ENCODE measurements at places on chromosomes 7 and 10. TPM values are rescaled to one million over a fixed set of nuclear protein-coding genes. Genes with fewer than 3 reads are reported as not detected.
A peak's percentile ranks its signal among the peaks of the same experiment; 100 is the strongest.

GRCh38 chr10:30068492-30069223 is 9.3 kb upstream of the JCAD start:
- DNase-seq: no peak

DNA sequence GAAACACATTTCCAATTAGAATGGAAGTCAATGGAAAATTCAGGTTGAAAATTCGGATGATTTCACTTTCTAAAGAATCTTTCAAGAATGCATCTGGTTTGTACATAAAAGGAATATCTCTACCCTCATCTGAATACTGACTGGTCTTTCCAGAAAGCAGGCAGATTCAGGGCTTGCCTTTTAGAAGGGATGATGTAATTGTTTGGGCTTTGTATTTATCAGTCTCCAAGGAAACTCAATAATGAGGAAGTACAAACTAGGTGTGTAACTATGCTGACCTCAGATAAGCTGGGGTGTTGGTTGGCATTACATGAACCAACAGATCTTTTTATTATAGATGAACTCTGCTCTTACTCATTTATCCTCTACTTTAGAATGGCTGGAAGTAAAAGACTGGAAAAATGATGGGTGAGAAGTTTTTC is 24.1 kb downstream of the PDLIM1 start:
- peak; percentile 70 for DNase-seq

Gene FGFBP3
- total RNA-seq: 1.4 TPM

GRCh38 chr7:75938921-75939320 is 24.0 kb downstream of the POR start:
- DNase-seq: no peak

Gene LMBR1
- 104 TPM for total RNA-seq

GRCh38 chr7:101066141-101066832 is 19.0 kb upstream of the TRIM56 start:
- DNase-seq: no peak

DNA sequence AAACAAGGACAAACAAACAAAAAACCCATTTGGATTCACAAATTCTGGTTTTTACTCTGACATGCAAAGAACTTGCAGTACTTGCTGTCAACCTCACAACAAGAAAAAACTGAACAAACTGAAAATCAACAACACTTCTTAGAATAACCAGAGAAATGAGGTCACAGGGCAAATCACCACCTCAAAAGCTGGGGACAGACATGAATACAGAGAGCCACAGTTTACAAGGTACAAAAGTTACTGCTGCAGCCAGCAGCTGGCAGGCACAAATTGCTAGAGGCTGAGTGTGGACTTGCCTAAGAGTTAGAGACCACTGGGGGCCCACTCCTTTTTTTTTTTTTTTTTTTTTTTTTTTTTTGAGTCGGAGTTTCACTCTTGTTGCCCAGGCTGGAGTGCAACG is 15.0 kb upstream of the RNF32 start:
- DNase-seq: no peak

Gene CFAP46
- total RNA-seq: 0.35 TPM

- DNase-seq: peak; percentile 7
Measured at GRCh38 chr10:57972783-57973182, 294.9 kb downstream of the IPMK start.

Gene EGFR
- 34.5 TPM for total RNA-seq

Gene KLLN
- 0.77 TPM for total RNA-seq

DNA sequence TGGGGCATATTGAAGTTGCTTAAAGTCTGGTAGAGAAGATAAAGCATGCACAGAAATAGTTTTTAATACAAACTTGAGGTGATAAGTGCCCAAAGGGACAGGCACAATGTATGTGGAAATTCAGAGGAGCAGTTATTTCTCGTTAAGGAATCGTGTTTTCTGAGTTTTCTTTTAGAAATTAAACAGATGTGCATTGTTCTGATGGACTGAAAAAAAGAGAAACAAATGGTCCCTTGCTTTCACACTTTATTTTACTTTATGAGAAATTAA is 45.6 kb downstream of the CNNM2 start:
- DNase-seq: no peak

Gene PDGFA
- 23.1 TPM for total RNA-seq

Gene IPMK
- 3.1 TPM for total RNA-seq

Gene OR6B1
- not detected for total RNA-seq

DNA sequence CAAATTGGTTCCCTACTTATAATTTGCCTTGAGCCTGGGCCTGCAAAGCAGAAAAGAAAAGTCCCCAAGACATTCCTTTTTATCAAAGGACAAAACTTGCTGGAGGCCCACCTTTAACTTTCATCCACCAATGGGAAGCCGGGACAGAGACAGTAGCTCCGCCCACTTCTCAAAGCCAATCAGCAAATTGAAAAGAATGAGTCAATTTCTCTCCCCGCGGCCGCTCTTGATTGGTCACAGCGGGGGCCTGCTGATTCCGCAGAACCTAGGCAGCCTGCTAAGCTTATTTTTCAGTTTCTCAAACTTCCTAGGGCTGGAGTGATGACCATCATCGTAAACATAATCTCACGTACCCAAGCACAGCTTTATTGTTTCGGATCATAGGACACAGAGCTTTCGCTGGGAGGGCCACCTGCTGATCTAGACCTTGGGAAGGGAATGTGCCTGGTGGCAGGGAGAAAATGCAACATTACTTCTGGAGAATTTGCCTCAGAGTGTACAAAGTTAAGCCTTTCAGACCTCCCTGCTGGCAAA is at the start of gene SLC13A4:
Gene SLC13A4, minus strand, starts transcription at position 51 of the 534 bp plus-strand sequence. CDS start 690 bp downstream, outside the sequence.
- no peak for DNase-seq

DNA sequence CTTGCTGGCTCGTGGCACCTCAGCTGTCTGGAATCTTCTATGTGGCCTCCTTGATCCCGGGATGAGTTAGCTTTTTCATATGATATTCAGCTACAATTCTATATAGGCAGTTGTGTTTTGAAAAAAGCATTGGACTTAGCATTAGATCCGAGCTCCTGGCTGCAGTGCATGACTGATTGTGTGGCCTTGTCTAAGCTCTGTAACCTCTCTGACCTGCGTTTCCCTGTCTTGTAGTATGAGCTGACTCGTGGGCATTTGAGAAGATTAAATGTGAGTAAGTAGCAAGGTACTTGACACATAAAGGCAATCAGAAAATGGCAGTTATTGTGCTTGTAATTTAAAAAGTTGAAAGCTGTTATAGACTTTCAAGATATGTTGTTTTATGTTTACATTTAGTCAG is 85.9 kb downstream of the CCNY start:
- peak; percentile 60 for DNase-seq

DNA sequence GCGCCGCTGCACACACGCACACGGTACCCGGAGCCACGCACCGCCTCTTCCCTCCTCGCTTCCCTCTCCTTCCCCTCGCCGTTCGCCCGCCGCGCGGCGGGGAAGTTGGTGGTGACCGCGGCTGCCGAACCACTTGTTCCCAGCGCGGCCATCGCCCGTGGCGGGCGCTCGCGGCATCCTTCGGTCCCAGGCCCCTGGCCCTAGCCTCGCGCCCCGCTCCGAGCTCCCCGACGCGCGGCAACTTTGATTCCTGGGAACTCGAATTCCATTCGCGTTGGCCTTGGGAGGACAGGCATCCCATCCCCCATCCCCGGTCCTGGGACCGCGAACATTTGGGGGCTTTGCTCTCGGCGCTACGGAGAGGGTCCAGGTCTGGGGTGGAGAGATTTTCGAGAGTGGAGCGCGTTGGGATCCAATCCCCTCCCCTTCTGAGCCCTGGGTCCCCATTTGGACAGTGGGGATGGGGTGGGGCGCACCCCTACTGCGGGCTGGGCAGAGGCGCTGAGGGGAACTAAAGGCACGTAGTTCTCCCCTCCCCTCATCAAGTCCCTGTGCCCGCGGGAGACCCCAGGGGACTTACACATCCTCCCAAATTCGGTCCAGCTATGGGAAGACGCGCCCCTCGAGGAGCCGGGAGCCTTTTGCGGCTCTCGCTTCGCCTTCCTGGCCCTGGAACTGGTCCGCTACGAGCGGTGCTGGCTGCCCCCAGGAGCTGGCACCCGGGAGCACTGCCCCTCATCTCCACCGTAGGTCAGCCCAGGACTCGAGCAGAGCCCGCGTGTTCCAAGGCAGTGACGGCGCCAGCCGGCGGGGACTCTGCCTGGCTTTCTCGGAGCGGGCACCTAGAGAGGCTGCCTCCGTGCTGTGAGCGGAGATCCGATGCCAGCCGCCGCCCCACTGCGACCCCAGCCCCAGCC is 834 bp downstream of the CDH23 start:
- no peak for DNase-seq

Gene ACTL6B
- not detected for total RNA-seq

GRCh38 chr7:768881-769504 is 41.9 kb upstream of the PRKAR1B start:
- DNase-seq: no peak

DNA sequence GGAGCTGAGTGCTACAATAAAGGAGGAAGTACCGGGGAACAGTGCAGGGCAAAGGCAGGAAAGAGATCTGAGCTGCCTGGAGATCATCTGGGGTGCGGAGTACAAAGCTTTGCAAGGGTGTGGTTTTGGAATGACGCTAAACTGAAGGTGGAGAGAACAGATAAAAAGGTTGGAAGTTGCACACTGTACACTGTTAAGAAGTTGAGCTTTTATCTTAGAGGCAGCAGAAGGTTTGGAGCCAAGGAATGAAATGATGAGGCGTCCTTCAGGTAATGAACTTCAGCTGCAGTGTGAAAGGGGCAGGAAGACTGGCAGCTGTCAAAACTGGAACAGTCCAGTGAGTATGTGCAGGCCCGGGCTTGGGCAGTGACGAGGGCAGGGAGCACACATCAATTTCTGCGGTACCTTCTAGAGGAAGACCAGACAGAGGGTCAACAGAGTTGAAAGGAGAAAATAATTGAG is 7.2 kb upstream of the ANKRD61 start:
- no peak for DNase-seq

- no peak for DNase-seq
Measured at GRCh38 chr7:128031901-128032604, 816 bp upstream of the LRRC4 start.

- no peak for DNase-seq
Measured at GRCh38 chr10:61477451-61477850, 24.3 kb upstream of the TMEM26 start.

DNA sequence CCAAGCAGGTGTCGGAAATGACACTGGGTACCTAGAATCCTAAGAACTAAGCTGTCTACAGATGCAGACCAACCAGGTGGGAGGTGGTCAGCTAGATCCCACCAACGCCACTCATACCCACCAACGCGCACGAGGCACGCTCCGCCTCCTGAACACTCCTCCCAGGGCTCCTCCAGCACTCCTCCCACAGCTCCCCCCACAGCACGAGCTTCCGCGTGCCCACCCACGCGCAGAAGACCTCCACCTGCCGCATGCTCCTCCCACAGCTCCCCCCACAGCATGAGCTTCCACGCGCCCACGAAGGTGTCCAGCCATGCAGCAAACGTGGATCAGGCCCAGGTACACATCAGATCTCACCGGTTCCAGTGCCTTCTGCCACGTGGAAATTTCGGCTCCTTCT is 196.0 kb downstream of the MAD1L1 start:
- DNase-seq: no peak

- no peak for DNase-seq
Measured at GRCh38 chr7:46028246-46028645, 107.2 kb upstream of the IGFBP3 start.

DNA sequence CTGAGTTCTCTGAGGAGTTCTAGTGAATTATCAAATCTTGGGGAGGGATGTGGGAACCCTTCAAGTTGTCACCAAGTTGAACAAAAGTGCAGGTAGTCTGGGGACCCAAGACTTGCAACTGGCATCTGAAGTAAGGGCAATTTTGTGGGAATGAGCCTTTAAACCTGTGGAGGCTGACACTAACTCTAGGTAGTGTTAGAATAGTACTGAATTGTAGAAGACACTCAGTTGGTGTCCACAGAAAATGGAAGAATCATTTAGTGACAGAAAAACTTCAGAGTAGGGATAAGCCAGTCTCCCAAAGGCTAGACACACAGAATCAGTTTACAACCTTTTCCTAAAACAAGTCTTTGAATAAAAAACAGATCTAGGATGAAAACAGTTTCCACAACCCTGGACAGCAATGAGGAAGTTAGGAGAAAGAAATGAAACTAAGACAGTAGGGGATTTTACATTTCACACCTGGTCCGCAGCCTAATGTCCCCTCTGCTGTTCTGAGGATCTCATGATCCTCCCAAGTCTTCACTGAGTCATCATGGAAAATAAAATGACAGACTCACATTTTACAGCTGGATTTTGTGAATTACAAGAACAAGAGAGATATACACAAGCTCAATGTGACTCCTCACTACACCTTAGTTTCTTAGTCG is 23.0 kb upstream of the ING3 start:
- DNase-seq: no peak

Gene MMS19
- total RNA-seq: 152 TPM

DNA sequence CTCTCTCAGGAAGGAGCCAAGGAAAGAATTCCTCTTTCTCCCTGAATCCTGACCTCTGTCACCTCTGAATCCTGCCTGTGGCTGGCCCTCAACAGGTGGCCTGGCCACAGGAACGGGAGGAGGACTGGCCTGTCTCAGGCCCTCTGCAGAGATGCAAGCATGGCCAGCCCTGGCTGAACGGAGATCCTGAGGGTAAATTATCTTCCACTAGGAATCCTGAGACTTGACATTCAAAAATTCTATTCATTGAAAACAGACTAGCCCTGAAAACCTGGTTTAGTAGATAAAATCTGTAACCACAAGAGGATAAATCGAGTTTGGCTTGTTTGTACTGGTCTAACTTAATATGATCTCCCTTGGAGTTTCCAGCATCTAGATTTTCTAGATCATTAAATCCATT is 579.3 kb downstream of the LRMDA start:
- DNase-seq: no peak

GRCh38 chr10:123205041-123205440 is 50.8 kb downstream of the BUB3 start:
- DNase-seq: no peak

GRCh38 chr7:130322615-130323014 is 22.0 kb upstream of the CPA5 start:
- no peak for DNase-seq

GRCh38 chr7:29127527-29127926 is 18.8 kb downstream of the CPVL start:
- no peak for DNase-seq

- DNase-seq: no peak
Measured at GRCh38 chr7:150385302-150385723, 6.2 kb downstream of the ZNF775 start.

DNA sequence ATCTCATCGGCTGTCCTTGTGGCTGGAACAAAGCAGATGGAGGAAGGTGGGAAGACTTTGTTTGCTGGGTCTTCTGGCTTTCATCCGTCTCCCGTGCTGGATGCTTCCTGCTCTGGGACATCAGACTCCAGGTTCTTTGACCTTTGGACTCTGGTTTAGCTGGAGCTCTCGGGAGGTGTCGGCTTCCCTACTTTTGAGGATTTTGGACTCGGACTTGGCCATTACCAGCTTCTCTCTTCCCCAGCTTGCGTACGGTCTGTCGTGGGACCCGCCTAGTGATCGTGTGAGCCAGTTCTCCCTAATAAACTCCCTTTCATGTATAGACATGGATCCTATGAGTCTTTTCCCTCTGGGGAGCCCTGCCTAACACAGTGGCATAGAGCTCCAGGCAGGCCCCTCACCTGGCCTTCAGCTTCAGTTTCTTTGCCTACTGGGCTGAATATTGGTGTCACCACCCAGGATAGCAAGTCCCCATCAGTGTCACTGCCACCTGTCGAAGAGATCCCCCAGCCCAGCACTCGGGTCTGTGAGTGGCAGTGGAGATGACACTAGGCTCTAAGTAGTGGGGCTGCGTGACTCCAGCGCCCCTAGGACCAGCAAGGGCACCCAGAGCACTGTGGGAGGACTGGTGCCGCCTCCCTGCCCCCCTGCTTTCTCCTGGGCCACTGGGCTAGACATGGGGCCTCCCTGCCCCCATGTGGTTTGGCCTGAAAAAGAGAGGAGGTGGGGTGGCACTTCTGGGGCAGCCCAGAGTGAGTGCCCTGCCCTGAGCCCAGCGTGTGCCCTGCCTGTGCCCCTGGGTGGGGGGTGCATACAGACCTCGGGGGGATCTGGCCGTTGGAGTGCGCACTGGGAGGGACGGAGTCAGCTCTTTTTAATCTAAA is 135.6 kb downstream of the LHPP start:
- no peak for DNase-seq
